ENCODE measurements at places on chromosomes 1 and 21.

- no peak for DNase-seq
Measured at GRCh38 chr1:181558416-181558815, 75.1 kb downstream of the CACNA1E start.

- DNase-seq, result no peak
Measured at GRCh38 chr1:85606414-85606800, 25.8 kb downstream of the CCN1 start.

DNA sequence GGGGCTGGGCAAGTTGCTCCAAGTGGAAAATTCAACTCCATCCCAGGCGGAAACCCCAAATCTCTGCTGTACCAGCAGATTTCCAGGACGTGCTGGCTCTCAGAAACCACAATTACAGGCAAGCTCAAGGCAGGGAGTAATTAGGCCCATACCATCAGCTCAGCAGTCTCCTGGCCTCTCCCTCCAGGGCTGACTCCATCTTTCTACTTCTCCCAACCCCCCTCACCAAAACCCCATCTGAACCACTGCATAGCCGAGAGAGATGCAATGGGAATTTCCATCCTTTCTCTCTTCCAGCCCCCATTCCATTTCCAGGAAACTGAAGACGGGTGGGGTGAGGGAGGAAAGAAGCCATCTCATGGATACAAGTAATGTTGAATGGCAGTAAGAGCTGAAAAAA is 41.2 kb downstream of the ARHGEF11 start:
- DNase-seq, result no peak

GRCh38 chr1:164256456-164256855 is 302.5 kb upstream of the PBX1 start:
- no peak for DNase-seq

GRCh38 chr1:153991151-153991630 is 629 bp downstream of the RPS27 start:
- no peak for DNase-seq

DNA sequence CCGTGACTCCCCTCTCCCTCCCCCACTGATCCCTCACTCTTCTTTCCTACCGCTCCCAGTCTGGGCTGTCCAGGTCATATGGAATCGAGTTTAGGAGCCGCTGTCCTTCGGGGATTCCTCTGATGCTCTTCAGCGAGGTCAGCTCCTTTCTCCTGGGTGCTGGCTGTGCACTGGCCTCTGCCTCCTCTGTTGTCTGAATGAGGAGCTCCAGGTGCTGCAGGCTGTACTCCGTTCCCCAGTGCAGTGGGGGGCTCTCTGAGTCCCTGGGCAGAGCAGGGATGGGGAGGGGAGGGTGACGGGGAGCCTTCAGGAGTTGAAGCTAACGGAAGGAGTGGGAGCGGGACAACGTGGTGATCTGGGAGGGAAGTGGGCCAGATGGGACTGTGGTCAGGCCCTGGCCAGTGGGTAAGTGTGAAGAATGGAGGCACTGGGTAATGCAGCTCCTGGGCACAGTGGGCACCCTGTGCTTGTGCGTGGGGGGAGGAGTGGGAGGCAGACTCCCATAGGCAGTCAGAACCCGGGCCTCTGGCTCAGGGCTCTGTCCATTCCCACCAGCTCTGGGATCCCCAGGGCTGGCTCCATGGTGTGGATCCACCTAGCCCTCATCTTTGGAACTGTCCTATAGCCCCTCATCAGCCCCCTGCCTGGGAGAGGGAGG is 59.5 kb upstream of the TLR5 start:
- no peak for DNase-seq

DNA sequence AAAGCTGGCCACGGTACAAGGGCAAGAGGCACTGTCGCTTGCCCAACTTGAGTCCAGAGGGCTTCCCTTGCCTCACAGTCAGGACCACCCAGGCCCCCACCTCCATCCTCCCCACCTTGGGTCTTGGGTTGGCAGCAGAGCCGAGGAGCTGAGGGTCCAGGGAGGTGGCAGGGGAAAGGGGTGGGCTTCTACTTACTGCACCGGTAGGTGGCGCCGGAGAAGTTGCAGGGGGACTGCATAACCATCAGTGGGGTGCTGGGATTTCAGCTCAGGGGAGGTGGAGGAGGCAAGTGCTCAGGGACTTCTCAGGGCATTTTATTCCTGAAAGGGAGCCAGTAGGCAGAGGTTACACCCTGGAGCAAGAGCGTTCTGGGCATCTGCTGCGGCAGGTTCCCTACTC is 44.0 kb downstream of the TRIM62 start:
- peak; percentile 12 for DNase-seq

- no peak for DNase-seq
Measured at GRCh38 chr1:38088791-38089190, 42.2 kb upstream of the POU3F1 start.

GRCh38 chr1:7827126-7827955 is 25.5 kb downstream of the UTS2 start:
- peak; percentile 24 for DNase-seq

DNA sequence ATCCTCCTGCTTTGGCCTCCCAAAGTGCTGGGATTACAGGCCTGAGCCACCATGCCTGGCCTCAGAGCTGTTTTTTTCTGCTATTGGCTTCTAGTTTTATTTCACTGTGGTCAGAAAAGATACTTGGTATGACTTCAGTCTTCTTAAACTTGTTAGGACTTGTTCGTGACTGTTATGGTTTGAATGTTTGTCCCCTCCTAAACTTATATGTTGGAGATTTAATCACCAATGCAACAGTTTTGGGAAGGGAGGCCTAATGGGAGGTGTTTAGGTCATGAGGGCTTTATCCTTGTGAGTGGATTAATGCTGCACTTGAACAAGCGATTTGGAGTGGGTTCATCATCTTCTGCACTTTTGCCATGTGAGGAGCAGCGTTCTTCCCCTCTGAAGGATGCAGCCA is 24.5 kb upstream of the SOD1 start:
- no peak for DNase-seq

DNA sequence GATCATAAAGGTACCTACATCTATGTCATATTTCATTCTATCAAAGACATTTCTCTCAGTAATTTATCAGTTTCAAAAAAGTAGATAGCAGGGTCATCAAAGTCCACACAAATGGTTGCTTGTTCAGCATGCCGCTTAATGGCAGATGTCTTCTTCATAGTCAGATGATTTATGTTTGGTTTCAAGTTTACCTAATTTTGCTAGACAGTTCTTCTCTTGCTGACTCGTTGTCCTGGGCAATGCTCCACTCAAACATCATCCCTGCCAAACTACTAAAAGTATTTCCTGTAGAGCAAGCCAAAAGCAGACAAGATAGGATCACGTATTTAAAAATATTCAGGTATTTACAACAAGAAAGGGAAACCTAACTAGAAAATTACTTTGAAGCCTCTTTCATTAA is 13.6 kb downstream of the NUP210L start:
- DNase-seq, result no peak

DNA sequence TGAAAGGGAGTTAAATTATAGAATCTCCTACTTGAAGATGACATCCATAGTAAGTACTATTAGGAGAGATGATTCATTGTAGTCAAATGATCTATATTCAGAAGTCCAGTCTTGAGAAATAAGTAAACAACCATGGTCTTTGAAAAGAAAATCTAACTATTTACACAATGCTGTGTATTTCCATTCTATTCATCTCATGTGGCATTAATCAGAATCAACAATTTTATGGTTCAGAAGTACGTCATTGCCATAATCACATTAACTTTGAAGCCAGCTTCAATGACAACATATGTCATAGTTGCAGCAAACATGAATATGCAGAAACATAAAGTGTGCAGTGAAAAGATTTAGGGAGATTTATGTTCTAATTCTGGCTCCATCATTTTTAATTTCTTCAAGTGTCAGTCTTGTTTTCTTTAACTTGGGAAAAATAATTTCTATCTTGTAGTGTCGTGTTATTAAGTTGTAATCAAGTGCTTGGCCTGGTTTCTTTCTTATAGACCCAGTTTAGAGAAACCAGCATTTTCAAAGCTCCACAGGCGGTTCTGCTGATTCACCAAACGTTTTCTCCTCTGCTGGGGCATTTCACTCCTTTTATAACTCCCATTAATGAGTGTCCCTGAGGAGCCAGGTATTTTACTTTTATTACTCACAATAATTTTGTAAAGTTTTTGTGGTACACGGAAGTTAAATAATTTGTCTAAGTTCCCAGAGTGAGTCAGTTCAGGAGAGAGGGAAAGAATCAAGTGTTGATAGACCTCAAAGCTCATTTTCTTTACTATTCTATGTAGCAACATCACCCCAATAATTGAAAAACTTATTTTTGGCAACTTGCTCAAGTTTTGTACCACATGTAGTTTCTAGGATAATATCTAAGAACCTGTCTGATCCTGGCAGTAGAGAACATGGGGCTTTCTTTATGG is 35.9 kb upstream of the PTGS2 start:
- DNase-seq, result no peak

DNA sequence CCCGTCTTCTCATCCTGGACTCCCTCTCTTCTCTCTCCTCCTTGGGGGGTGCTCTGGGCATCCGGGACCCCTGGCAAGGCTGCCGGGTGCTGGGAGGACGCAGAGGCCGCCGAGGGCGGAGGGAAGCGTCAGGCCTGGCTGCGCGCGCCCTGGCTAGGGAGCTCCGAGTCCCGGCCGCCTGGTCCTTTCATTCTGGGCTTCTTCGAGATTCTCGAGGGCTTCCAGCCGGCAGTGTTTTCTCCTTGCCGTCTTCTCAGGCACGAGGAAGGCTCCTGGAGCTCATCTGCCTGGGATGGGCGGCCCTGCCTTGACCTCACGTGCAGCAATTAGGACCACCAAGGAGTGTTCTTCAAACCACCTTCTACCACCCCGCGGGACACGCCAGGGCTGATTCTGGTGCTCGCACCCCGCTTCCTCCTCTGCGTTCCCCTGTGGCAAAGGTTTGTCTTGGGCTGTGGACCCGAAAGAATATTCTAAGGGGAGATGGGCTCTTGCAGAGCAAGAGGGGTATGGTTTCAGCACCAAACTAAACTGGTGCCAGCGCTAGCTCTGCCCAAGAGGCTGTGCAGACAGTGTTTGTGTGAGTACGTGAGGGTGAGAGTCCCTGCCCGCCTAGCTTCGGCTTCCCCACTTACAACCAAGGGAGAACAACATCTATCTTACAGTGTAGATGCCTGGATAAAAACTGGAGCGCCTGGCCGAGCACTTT is 36.5 kb downstream of the PIK3CD start:
- no peak for DNase-seq

GRCh38 chr1:204199579-204199978 is 3.3 kb upstream of the KISS1 start:
- no peak for DNase-seq
